ENCODE measurements at places on chromosomes 6 and 20. TPM values are rescaled to one million over a fixed set of nuclear protein-coding genes. Genes with fewer than 3 reads are reported as not detected.
A peak's percentile ranks its signal among the peaks of the same experiment; 100 is the strongest.

DNA sequence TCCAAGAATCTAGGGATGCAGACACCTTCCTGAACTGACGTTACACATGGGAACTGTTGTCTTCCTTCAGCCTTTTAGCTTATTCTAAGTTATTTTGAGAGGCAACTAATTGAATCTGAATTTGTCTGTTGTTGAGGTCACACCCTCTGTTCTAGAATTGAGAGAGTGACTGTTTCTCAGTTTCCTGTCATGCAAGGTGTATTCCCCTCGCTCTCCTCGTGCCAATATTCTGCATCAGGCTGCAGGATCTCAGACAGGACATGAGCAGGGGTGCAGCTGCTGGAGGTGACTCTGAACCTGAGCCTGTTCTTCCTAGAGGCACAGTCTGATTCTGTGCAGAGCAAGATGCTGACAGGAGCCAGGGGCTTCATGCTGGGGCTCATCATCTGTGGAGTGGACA, 52.5 kb downstream of the HLA-DPB1 start:
- no peak for DNase-seq

Gene ARHGAP40
- not detected for total RNA-seq

DNA sequence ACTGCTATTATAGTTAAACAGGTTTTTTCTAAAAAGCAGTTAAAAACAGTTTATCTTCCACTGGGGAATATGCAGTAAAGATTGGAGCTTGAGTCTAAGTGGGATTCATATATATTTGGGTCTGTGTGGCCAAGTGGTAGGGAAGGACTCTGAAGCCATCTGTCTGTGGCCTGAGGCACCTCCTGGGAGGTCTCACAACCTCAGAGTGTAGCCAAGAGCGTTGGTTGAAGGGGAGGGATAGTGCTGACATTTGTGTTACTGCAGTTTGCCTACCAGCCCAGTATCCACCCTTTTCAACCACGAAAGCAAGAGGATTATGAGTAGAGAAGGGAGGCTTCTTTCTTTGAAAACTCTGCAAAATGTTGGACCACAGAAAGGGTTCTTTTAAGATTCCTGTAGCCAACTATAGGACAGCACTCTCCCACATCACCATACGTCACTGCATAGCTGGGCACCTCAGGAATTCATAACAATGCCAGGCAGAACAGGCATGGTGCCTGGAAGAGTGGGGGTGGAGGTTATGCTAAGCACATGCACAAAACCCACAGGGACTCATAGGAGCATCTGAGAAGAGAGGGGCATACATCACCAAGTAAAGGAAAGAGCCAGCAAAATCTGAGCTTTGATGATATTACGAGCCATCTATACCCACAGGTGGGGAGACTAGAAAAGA, 90.5 kb upstream of the HEY2 start:
- DNase-seq, result peak; percentile 53

Gene XKR7
- not detected for total RNA-seq

Gene CRISP2
- not detected for total RNA-seq

- no peak for DNase-seq
These were observed 403.4 kb downstream of the HDGFL1 start for GRCh38 chr6:22972771-22973170.

- no peak for DNase-seq
These were observed 131.7 kb downstream of the BCAS1 start for GRCh38 chr20:53938739-53939138.
